Immature natural killer cell (primary cell): ENCODE measurements at places on chromosomes 12 and 14. TPM values are rescaled to one million over a fixed set of nuclear protein-coding genes. Genes with fewer than 3 reads are reported as not detected.

DNA sequence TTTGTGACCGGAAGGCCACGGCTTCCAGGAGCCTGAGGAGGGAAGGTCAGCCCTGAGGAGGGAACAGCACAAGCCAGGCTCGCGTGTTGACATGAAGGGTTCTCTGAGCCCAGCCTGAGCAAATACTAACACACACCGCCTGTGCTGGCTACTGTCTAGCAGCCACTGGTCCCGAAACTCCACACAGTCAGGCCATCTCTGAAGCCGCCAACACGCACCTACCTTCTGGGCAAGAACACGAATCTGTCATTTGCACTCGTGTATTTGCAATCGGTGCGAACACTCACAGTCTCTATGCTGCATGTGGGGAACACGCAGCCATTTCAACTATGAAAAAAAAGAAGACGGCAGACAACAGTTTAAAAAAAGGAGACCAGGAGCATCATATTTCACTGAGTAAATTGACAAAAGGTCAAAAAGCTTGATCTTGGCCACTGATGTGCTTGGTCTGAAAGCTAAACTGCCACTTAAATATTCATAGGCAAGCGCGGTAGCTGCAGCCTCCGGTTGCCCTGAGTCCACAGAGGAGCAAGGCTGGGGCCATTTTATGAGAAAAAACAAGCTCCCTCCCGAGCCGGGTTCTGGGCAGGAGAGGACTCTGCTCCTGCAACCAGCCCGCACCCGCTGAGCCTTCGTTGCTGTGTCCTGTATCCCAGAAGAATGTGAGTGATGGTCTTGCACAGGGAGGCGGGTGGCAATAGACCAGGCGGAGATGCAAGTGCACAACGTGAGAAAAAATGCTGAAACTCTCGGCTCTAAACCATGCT lies 57.8 kb downstream of the RIMBP2 start:
- H3K36me3 ChIP-seq, result no peaks in the 10 kb centered on the region
- H3K4me1 ChIP-seq, result no peaks in the 10 kb centered on the region
- no peak overlapping the region for H3K27ac ChIP-seq
- no peak for DNase-seq
- no peak overlapping the region for H3K4me3 ChIP-seq

AQP6 gene
- polyA plus RNA-seq, result not detected

KHNYN gene
- 12.5 TPM for polyA plus RNA-seq

- H3K4me1 ChIP-seq, result peaks cover 37% of the 10 kb centered on the region
- H3K4me3 ChIP-seq, result no peak overlapping the region
- no peak for DNase-seq
Observed at GRCh38 chr12:68425998-68426397, 93.8 kb upstream of the MDM1 start.

DNA sequence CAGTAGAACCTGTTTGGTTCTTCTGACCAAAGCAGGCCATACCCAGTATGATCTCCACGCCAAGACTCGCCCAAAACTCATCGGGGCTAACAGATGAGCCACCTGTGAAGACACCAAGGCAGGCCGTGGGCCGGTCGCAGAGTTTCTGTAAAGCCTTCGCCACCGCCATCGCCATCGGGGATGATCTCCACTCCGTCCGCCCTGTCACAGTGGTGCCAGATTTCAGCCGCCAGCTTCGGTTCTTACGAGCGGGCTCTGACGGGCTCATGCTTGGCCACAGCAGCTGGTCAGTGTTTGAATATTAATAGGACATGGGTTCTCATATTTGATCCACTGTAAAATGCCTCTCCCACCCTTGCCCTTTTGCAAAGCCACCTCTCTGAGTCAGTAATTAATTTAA lies 113.2 kb upstream of the TMEM132D start:
- H3K36me3 ChIP-seq, result no peaks in the 10 kb centered on the region
- no peak for DNase-seq
- no peaks in the 10 kb centered on the region for H3K27me3 ChIP-seq
- H3K27ac ChIP-seq, result no peak overlapping the region
- H3K4me1 ChIP-seq, result no peaks in the 10 kb centered on the region

- H3K4me1 ChIP-seq, result no peaks in the 10 kb centered on the region
- H3K4me3 ChIP-seq, result no peak overlapping the region
- H3K27me3 ChIP-seq, result no peaks in the 10 kb centered on the region
- H3K27ac ChIP-seq, result no peak overlapping the region
Observed at GRCh38 chr14:76882651-76883050, 56.4 kb downstream of the LRRC74A start.

- no peak for DNase-seq
- H3K27ac ChIP-seq, result no peak overlapping the region
- no peak overlapping the region for H3K4me3 ChIP-seq
Observed at GRCh38 chr12:76400136-76400535, 51.9 kb upstream of the BBS10 start.

CARMIL3 gene
- polyA plus RNA-seq, result 0.32 TPM

GRCh38 chr12:70317781-70318180 lies 48.3 kb upstream of the KCNMB4 start:
- H3K4me3 ChIP-seq, result peak overlapping the region; percentile 65
- peak overlapping the region; percentile 35 for H3K27ac ChIP-seq
- no peaks in the 10 kb centered on the region for H3K36me3 ChIP-seq
- H3K27me3 ChIP-seq, result peaks cover 3% of the 10 kb centered on the region
- H3K4me1 ChIP-seq, result peaks cover 45% of the 10 kb centered on the region

DNA sequence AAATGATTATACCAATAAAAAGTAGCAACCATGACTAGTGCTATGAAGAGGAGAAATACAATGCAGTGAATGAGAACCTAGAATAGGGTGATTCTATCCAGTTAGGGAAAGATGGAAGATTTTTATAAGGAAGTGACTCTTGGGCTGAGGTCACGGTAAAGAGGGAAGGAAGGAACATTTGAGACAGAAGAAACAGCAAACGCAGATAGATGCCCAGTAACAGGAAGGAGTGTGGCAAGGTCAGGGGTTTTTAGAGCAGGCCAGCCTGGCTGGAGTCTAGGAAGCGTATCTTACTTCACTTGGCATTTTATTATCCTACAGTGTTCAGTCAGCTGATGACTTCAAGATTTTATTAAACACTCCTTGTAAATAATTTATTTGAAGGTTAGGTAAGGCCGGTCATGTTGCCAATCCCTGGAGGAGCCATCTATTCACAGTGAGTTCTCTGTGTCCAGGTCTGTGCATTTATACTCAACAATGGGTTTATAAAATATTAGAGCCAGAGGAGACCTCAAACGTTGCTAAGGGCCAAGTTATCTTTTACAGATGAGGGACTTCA lies 170.6 kb downstream of the PRKCH start:
- peaks cover 23% of the 10 kb centered on the region for H3K36me3 ChIP-seq
- peaks cover 14% of the 10 kb centered on the region for H3K27me3 ChIP-seq
- peaks cover 47% of the 10 kb centered on the region for H3K4me1 ChIP-seq
- DNase-seq, result no peak
- H3K4me3 ChIP-seq, result no peak overlapping the region

SLC5A8 gene
- not detected for polyA plus RNA-seq

DNA sequence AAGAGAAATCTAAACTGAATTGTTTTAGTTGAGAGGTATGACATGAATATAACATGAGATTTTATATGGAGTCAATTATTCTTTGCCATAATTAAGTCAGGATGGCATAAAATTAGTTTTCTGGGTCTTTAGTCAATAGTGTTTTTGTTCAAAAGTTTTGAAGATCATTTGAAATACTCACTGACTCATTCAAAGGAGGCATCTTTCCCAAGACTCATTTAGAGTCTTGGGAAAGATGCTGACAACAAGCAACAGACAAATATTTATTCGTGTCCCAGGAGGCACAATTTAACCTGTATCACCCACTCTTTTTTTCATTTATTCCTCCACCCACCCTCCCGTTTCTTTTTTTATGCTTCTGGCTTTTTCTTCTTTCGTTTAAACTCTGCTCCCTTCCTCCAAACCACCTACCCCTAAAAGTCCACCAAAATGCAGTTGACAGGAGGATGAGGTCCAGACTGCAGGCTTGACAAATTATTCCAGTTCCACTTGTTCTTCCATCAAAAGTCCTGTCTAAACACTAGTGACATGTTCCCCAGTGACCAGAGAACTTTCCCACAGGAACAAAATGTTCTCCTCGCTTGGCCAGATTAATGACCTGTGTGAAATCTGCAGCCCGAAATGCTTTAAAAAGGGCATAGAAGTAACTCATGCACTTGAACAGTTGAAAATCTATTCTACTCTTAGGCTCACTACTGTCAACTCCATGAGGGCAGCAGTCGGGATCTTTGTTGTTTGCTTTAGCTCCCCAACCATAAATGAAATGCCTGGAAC lies 43.3 kb upstream of the CSRP2 start:
- DNase-seq, result no peak
- no peak overlapping the region for H3K4me3 ChIP-seq
- H3K36me3 ChIP-seq, result no peaks in the 10 kb centered on the region
- H3K27ac ChIP-seq, result no peak overlapping the region
- peaks cover 3% of the 10 kb centered on the region for H3K4me1 ChIP-seq

GRCh38 chr12:120460157-120460556 lies 9.4 kb downstream of the SRSF9 start:
- peaks cover 3% of the 10 kb centered on the region for H3K4me1 ChIP-seq
- no peak for DNase-seq
- H3K27me3 ChIP-seq, result peaks cover 2% of the 10 kb centered on the region
- H3K27ac ChIP-seq, result no peak overlapping the region

DNA sequence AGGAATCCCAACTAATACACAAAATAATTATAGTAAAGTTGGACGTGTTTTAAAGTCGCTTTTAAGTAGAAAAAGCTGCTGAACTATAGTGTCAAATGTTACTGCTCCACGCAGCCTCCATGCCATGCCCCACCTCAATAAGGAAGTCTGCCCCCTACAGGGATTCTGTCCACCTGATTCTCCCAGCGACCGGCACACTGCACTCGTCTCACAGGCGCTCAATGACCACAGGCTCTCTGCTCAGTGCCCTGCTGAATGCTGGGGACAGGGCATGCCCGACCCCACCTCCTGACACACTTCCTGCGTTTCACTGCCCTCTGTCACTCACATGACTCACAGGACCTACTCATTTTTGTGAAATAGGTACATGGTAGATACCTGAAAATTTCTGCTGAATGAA lies 48.9 kb downstream of the BDKRB1 start:
- H3K4me3 ChIP-seq, result no peak overlapping the region
- no peaks in the 10 kb centered on the region for H3K4me1 ChIP-seq
- H3K36me3 ChIP-seq, result peaks cover 45% of the 10 kb centered on the region
- DNase-seq, result no peak
- H3K27ac ChIP-seq, result no peak overlapping the region

GNB3 gene
- not detected for polyA plus RNA-seq

GRCh38 chr12:91743704-91744321 lies 401.8 kb downstream of the BTG1 start:
- H3K36me3 ChIP-seq, result peaks cover 5% of the 10 kb centered on the region
- no peak overlapping the region for H3K27ac ChIP-seq
- DNase-seq, result no peak
- H3K27me3 ChIP-seq, result peaks cover 2% of the 10 kb centered on the region

NRIP2 gene
- polyA plus RNA-seq, result 0.71 TPM

DNA sequence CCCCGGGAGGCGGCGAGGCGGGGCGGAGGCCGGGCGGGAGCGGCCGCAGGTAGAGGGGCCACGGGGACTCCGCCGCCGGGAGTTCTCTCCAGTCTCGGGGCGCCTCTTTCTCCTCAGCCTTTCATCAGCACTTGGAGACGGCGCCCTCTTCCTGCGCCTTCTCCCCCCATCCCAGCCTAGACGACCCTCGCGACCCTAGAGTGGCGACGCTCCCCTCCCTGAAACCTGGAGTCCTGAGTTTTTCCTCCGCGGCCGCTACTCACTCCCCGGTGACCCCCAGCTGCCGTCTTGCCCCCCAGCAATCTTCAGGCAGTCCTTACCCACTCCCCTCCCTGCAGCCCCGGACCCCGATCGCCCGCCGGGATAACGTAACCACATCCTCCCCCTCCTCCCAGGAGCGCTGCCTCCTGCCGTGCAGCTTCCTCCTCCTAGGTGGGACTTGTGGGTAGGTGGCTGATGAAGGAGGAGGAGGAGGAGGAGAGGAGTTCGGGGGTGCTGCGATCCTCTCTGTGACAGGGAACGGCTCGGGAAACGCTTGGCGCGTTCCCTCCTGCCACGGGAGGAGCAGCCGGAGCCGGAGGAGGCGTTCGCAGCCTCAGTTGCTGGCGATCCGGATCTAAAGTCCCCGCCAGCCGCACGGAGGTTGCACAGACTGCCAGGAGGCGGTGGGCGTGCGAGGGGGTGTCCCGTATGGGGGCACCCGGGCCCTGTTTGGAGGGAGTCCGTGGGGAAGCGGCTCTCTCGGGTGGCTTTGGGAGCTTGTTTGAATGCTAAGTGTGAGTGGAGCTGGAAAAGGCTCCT lies 891 bp downstream of the PLEKHA5 start:
- H3K4me3 ChIP-seq, result peak overlapping the region; percentile 88
- H3K27ac ChIP-seq, result peak overlapping the region; percentile 63
- H3K4me1 ChIP-seq, result peaks cover 13% of the 10 kb centered on the region
- peaks cover 2% of the 10 kb centered on the region for H3K27me3 ChIP-seq
- peaks cover 4% of the 10 kb centered on the region for H3K36me3 ChIP-seq
- peak; percentile 7 for DNase-seq

GRCh38 chr14:58650857-58651256 lies 13.1 kb downstream of the DACT1 start:
- H3K4me3 ChIP-seq, result no peak overlapping the region
- H3K27me3 ChIP-seq, result no peaks in the 10 kb centered on the region
- H3K27ac ChIP-seq, result no peak overlapping the region
- no peak for DNase-seq

DNA sequence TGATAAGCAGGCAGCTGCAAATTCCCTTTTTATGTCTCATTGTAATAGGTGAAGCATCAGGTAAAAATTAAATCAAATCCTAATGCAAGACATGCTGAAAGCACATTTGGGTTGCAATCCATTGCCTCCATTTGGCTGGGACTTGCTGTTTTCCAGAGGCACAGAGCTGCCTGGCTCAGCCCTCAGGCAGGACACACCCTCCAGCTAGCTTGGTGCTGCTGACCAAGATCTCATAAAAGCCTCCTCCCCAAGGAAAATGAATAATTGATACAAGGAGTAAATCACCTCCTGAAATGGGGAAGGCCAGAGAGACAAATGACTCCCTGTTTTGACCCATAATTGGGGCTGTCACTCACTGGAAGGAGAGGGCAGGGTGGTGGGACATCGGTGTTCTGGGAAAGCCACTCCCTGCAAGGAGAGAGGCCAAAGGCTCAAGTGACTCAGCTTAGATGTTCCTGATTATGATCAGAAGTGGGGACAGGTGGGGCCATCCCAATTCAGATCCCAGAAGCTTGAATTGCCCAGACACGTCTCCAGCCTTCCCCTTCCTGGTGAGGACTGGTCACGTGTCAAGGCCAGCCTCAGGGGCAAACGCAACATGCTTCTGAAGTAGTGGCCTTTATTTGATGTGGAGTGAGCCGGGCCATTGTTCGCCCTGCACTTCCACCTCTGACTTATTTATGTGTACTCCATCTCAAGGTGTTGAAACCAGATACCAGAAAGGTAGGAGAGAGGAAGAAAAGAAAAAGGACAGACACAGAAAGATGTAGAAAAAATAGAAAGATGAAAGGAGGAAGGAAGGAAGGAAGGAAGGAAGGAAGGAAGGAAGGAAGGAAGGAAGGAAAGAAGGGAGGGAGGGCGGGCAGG lies 773.7 kb downstream of the BCL11B start:
- H3K27me3 ChIP-seq, result peaks cover 6% of the 10 kb centered on the region
- H3K27ac ChIP-seq, result no peak overlapping the region
- no peaks in the 10 kb centered on the region for H3K36me3 ChIP-seq
- H3K4me3 ChIP-seq, result no peak overlapping the region
- no peak for DNase-seq
